ENCODE measurements at places on chromosomes 1 and 21.

DNA sequence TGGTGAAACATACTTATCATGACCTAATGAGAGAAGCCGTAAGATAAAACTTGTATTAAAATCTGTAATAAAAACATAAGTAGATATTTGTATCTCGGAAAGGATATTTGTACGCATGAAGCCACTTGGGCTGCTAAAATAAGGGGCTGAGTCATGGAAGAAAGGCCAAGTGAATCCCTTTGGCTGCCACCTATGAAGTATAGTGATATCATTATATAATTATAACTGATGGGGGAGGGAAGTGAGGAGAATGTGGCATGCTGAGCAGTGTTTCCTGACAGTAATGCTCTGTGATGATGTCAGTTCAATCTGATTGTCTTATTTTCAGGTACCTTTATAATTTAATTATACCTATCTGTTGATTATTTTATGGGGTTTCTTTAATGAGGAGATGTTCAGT lies 13.6 kb downstream of the RWDD3 start:
- DNase-seq, result no peak

- DNase-seq, result no peak
Measured at GRCh38 chr1:24126018-24126671, 14.2 kb upstream of the MYOM3 start.

DNA sequence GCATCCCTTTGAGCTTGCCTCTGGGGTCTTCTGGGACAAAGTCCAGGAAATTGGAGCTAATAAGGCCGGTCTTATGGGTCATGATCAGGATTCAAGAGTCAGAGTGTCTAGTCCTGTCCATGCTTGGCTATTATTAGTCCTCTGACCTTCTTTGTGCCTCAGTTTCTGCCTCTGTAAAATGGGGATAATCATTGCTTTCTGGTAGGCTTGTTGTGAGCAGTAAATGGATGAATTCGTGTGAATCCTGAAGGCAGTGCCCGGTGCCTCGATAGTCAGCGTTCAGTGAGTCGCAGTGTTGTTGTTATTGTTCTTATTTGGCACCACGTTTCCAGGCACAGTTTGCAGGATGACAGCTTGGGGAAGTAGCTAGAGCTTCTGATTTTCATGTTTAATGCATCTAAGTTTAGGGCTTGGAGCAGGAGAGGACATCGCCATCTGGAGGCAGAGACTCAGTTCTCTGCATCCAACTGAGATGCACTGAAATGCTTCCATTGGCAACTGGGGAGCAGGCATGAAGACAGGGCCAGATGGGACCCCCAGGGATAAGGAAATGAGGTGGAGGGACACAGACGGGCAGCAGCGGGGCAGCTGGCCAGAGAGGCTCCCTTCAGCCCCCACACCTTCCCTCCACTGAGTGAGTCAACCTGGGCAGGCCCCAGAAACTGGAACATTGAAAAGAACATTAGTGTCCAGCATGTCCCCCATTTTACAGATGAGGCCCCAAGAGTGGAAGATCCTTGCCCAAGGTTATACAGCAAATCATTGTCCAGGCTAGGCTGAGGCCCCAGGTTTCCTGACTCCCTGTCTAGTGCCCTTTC lies 160.3 kb downstream of the PTPRU start:
- DNase-seq, result no peak

- no peak for DNase-seq
Measured at GRCh38 chr1:214941061-214941460, 141.5 kb upstream of the KCNK2 start.

DNA sequence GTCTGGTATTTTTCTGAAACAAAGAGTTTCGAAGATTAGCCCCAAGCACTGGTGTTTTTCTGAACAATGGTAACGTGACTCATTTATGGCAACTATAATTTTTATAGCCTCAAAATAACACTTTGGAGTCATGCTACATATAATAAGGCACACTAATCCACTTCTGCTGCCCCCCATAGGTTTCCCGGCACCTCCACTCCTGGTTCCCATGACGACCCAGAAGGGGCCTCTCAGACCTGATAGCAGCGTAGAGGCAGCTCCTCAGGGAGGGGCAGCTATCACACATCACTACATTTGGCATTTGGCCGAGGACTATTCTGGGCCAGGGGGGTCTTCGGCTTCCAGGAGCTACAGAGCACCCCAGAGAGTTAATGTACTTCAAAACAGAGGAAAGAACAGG lies 23.3 kb downstream of the CAPN8 start:
- no peak for DNase-seq

DNA sequence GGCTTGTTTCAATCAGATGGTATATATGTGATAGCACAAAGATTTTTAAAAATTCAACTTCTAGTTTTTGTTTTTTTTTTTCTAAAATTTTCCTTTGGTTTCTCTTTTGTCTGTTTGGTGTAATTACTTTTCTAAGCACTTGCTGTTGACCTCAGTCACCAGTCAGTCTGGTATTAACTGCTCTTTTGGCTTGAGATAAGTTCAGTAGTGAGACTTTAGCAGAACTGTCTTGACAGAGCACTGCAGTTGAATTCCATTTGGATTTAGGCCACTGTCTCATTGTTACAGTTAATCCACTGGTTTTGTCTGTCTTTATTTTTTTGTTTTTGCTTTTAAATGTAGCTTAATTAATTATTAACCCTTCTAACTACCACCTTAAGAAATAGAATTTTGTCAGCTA lies 36.2 kb downstream of the OSBPL9 start:
- no peak for DNase-seq

DNA sequence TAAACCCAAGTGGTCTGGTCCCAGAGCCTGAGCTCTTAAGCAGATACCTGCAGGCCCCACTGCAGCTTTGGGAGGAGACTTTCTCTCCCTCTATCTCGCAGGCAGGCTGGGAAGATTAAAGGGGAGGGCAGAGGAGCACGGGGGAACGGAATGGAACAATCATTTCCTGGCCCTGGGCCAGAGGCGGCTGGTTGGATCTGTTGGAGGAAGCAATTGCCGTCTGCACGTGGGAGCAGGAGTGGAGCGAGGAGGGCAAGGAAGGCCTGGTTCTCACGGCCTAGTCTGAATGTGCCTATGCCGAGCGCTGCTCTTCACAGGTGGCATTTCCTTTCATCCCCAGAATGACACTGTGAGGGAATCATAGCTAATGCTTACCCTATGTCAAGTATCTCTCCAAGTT lies 23.7 kb downstream of the NKAIN1 start:
- DNase-seq, result no peak

- DNase-seq, result no peak
Measured at GRCh38 chr1:93669369-93669768, 12.3 kb downstream of the BCAR3 start.

DNA sequence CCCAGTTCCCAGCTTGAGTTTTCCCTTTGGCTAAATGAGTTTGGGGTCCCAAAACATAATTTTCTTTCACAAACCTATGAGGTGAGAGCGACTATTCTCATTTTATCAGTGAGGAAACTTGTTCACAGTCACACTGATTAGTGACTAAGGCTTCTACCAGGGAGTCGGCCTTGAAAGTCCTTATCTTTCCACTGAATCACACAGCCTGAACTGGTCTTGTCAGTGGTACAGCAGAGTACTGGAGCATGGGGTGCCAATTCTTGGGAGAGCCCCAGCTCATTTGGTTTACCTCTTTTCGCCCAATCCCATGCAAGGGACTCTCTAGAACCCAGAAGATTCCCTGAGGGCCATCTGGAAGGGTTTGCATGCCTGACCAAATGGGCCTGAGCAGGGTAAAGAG lies 16.9 kb downstream of the HSD3B2 start:
- DNase-seq, result no peak

- no peak for DNase-seq
Measured at GRCh38 chr1:151509350-151510019, 1.7 kb upstream of the CGN start.

DNA sequence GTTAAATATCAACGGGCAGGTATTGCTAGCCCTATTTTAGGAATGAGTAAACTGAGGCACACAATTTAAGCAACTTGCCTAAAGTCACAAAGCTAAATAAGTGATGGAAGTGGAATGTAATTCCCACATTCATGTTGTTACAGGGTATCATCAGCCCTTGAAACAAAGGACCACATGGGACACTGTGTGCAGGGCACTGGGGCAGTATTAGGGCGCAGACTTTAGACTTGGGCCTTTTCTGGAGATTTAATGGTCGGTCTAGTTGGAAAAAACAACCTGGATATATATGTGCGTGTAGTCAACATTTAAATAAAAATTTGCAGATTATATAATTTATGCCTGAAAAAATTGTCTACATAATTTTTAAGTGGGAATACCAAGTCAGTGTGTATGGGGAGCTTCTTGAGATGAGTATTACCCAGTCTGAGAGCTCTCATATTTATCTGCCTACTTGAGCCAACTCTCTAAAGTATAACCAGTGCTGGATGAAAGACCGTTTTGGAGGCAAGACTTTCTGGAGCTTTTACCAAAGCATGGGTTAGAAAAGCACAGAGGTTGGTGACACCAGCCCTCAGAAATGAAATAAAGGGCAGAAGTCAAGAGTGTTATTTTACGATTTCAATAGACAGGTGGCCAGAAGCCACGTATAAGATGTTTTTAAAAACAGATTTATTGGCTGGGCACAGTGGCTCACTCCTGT lies 1.6 kb downstream of the KDM1A start:
- no peak for DNase-seq

DNA sequence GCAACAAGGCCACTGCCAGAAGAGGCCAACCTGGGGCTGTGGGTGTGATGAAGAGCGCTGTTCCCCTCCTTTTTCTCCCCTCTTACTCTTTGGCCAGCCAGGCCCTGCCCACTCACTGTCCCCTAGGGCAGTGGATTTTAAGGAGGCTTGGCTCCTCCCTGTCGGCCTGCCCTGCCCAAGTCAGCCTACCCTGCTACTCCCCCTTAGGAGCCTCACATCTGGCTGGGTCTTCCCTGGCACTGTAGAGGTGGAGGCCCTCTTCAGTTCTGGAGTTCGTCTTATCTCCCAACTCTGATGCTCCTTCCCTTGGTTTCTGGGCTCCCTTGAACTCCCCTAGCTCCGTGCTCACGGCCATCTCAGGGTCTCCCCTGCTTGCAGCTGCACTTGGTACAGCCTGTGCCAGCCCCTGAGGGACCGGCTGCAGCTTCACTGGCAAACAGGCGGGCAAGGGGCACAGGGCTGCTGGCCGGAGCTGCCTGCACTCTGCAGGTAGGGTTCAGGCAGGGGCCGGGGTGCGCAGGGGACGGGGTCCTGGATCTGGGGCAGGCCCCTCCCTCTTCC lies 4.0 kb downstream of the AMPD2 start:
- DNase-seq, result no peak

GRCh38 chr1:210233495-210234328 lies 1.1 kb downstream of the SERTAD4 start:
- DNase-seq, result no peak

DNA sequence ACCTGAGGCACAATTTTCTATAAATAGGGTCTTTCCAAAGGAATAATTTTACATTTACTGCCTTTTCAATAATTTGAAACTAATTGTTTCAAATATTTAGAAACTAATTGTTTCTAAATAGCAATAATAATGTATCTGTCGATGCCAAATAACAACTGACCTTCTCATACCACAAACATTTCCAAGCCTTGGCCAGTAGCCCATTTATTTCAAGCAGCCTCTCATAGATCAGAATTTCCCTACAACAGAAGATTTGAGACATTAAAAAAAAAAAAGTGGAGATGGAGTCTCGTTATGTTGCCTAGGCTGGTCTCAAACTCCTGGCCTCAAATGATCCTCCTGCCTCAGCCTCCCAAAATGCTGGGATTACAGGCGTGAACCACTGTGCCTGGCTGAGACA lies 2.1 kb upstream of the GFI1 start:
- DNase-seq, result no peak

DNA sequence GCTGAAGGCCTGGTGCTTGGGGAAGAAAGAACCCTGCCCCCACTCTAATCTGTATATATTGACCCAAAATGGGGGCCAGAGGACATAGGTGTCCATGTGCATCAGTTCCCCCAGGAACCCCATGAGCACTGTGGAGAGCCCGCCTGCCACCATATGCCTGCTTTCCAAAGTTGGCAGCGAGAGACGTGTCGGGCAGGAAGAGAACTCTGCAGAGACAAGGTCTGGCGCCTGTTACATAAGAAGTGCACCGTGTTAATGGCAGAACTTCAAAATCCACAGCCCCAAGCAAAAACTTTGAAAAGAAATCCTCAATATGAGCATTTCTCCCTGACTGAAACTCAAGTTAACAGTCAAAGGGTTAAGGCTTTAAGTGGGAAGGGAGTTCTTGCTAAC lies 8.0 kb downstream of the CTNNBIP1 start:
- no peak for DNase-seq

DNA sequence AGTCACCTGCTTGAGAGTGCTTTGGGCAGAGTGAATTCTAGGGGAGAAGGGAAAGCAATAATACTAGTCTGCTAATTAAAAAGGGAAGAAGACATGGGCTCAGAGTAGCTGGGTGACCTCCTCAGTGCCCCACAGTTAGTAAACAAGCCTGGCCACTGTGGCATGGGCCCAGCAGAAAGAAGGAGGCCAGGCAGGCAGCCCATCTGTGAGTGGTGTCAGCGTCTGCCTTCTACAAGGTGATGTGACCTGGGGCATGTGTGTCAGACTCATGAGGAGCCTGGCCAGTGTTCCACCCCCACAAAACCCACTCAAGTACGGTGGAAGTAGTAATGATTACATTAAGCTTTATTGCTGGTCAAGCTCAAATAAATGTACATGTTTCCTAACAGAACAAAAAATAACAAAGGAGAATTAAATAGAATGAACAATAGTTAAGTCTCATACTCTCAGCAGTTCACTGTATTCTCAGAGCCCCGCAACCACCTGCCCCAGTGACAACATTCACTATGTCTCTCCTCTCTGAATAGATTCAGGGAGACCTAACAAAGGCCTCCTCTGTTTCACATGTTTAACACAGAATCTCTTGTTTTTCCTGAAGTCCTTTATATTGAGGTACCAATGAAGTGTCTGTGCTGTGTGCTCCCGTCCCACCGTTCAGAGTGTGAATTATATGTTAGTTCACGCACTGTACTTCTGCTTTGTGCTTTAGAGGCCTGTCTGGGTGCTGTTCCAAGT lies 32.5 kb downstream of the SLC22A15 start:
- no peak for DNase-seq

DNA sequence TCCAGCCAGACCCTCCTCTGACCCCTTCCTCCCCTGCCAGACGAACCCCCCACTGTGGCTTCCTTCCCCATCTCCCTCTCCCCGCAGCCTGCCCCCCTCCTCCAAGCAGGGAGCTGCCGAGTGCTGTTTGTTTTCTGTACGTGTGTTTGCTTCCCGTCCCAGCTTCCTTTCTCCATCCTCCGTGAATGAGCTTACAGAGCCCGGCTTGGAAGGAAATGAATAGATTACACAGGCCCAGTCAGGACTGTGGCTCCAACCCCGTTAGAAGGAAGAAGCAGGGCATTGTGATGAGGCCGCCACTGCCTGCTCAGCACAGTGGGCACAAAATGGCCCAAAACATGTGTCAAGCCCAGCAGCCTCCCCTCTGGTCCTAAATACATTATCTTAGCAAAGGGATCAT lies 123.2 kb downstream of the IGSF21 start:
- DNase-seq, result no peak

GRCh38 chr1:225474986-225475820 lies 47.4 kb upstream of the LBR start:
- DNase-seq, result peak; percentile 77

DNA sequence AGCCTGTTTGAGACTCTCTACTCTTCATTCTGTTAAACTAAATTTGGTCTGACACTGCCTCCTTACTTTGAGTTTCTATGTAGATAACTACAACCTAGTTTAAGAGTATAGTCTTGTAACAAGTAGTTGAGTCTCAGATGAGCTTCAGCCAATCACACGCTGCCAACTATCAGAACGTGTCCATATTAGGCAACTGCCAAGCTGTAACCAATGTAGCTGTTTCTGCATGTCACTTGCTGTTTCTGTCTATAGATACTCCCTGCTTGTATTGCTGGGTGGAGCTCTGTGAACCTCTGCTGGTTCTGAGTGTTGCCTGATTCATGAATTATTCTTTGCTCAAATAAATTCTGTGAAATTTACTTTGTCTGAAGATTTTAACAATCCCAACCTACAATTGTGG lies 452.6 kb upstream of the NR5A2 start:
- no peak for DNase-seq
